ENCODE measurements at places on chromosomes 12 and 14.

DNA sequence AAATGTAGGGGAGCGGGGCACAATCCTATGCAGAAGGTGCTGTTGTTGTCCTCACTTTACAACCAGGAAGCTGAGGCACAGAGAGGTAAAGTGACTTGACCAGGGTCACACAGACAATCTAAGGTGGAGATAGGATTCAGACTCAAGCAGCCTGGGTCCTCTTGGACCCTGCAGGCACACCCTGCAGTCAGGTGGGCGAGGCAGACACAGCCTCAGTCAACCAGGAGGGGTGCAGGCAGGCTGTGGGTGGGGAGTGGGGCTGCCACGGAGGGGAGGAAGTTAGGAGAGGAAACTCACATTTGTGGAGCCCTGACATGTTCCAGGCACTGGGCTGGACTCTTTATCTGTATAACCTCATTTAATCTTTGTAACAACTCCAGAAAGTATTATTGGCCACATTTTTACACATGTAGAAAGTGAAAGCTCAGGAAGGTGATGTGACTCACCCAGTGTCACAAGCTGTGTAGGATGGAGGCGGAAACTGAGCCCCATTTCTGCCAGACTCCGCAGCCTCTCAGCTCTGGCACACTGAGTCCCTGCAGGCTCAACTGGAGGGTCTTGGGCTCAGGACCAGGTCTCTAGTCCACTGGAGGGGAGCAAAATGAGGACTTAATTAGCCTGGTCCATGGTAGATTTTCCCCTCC is 24.9 kb upstream of the CHGA start:
- no peak for DNase-seq

DNA sequence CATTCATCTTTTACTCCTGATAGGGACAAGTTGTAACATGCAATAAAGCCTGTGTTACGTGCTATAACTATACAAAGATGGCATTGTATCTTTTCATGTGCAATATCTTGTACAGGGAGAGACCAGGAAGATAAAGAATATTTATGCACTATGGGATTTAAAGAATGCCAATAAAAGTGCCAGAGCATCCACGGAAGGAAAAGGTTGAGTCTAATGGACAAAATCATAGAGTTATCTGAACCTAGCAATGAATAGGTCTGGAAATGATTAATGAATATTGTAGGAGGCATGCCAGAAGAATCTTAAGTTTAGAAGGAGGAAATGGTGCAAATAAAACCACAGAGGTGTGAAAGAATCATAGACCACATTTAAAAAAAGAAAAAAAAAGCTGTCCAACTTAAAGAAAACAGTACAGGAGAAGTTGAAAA is 263.9 kb downstream of the KCNC2 start:
- DNase-seq = no peak

GRCh38 chr12:46617167-46617566 is 208.6 kb downstream of the SLC38A4 start:
- no peak for DNase-seq

GRCh38 chr14:90397425-90398314 is 841 bp downstream of the CALM1 start:
- peak; percentile 51 for DNase-seq

DNA sequence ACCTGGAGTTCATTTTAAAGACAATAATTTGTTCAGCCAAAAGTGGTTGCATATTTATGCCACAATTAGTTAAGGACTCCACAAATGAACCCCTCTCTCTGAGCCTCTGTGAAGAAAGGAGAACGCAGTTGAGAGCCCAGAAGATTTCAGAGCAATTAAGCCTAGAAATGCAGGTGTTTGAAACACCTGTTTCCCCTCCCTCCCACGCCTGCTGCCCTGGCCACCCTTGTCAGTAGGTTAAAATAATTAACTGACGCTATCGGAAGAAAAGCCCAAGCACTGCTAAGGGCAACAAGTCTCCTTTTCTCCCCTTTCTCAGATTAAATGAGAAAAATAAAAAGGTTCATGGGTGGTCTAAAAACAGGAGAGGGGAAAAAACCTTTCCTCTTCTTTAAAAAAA is 99.2 kb downstream of the PPM1A start:
- DNase-seq = no peak

- no peak for DNase-seq
Observed at GRCh38 chr12:4648104-4648500, 749 bp downstream of the AKAP3 start.

Measured in muscle of arm (tissue), 14 donors.